Left renal cortex interstitium (tissue), 4 donors: ENCODE measurements at places on chromosomes 11 and 22. TPM values are rescaled to one million over a fixed set of nuclear protein-coding genes. Genes with fewer than 3 reads are reported as not detected.

SLC15A3 gene
- 19.1 TPM for polyA plus RNA-seq

ADORA2A gene
- 9.9 TPM for polyA plus RNA-seq

TTC38 gene
- polyA plus RNA-seq = 50.8 TPM

OR10A2 gene
- polyA plus RNA-seq = not detected

- no peak for DNase-seq
Measured at GRCh38 chr11:44120169-44120568, 24.7 kb downstream of the EXT2 start.

DNA sequence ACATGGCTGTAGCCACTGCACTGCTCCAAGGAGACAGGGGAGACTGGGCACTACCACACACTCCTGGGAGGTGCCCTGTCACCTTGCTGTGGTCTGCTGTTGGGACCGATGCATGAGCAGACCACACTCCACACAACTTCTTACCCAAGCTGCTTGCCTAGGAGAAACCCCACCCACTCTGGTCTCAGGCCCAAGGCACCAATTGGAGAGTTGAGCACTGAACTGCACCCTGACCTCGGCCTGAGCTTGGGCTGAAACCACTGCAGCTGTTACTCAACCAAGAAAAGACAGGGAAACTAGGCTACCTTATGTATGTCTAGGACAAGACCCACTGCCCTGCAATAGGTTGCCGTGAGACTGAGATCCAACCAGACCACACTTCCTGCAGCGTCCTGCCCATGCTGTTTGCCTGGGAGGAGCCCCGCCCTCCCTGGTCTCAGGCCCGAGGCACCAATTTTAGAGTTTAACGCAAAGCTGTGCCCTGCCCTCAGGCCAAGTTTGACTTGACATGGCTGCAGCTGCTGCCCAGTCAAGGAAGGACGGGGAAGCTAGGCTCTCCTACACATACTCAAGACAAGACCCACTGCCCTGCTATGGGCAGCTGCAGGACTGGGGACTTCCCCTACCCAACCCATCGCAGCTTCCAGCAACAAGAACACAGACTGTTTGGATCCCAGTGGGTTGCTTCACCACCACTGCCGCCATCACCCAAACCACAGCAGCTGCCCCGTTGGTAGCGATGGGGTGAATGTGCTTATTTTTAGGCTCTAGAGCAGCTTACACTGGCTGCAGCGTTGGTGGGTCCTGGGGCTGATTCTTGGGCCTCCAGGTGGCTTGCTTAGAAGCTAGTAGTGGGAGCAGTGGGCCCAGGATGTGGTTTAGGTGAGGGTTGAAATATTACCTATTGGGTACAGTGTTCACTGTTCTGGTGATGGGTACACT is 66.8 kb downstream of the BRD1 start:
- no peak for DNase-seq
